Activated CD8-positive, alpha-beta memory T cell treated with anti-CD3 and anti-CD28 coated beads for 4 hours (primary cell): ENCODE measurements at places on chromosomes 2 and 18.
A peak's percentile ranks its signal among the peaks of the same experiment; 100 is the strongest.

DNA sequence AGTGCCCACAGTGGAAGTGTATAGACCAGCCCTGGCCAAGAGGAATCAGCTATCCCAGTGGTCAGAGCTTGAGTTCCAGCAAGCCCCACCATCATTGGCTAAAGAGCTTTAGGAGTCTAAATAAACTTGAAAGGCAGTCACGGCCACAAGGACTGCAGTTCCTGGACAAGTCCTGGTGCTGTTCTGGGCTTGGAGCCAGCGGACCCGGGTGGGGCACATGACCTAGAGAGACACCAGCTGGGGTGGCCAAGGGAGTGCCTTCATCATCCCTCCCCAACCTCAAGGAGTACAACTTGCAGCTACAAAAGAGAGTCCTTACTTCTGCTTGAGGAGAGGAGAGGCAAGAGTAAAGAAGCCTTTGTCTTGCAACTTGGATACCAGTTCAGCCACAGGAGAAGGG, 439.8 kb upstream of the TMEFF2 start:
- DNase-seq: no peak

DNA sequence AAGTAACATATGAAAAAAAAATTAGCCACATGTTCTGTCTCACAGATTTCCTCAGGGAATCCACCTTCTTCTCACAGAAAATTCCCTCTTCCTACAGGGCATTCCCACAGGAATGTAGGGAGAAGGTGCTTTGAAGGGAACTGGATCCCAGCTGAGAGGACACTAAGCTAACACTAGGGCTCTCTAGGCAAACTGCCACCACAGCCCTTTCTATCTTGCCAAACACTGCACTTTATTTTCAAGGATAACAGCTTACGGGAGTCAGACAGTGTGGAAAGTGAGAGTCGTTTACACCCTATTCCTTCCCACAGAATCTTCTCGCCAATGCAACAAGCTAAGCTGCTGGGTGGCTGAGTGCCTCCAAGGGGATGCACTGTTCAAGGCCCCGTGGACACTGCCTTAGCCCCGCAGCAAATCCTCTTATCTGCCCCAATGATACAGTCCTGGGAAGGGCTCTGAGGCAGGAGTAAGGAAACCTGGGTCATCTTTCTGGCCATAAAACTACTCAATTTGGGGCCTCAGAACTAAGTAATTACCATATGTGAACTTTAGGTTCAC, 76.9 kb downstream of the CCDC93 start:
- DNase-seq: no peak

- DNase-seq: no peak
These were observed 121.4 kb upstream of the CCDC195 start for GRCh38 chr2:224837558-224837957.

DNA sequence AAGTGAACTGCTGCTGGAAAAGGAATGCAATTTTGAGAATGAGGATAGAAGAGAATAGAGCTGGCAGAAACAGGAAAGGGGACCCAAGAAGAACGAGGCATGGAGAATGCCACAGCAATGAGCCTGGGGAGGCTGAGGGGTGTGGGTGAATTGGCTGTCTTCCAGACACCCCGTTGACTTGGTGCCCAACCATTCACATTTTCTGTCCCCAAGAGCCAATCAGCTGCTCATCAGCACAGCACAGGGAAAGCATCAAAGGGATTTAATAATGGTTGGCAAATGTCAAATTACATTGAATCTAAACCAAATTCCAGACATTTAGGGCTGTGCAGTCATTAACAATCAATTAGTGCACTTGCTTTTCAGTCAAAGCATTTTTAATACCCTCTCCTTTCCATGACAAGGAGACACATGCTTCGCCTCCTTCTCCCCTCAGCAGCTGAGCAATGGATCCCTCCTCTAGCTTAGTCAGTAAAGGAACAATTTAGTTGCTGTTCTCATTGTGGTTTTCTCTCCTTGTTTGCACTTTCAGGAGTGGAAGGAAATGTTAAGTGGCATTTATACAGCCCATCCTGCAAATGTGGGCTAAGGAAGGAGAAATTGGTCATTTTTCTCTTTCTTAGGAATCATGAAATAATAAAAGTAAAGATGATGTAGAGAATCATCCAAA, 98.8 kb downstream of the KLF7 start:
- DNase-seq: no peak

GRCh38 chr18:79910563-79911343, 40.7 kb downstream of the SLC66A2 start:
- no peak for DNase-seq

DNA sequence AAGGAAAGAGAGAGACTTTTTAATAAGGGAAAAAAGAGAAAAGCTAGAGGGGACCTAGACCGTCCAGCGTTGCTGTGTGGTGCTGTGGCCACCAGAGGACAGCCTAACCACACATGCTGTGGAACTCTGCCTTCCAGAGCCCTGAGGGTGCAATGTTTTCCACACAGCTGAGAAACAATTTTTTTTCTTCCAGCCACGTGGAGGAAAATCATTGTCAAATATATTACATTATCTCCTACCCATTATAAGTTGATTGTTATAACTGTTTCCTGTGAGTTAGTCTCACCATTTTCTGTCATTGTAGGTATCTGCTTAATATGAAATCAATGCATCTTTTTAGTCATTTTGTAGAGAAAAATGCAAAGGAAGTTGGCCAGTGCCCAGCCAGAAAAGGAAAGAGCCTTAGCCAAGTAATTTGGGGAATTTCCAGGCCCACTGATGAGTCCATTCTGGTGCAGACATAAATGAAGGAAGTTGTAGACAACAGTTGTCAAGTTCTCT, 5.9 kb upstream of the MRPL19 start:
- DNase-seq: peak; percentile 31

DNA sequence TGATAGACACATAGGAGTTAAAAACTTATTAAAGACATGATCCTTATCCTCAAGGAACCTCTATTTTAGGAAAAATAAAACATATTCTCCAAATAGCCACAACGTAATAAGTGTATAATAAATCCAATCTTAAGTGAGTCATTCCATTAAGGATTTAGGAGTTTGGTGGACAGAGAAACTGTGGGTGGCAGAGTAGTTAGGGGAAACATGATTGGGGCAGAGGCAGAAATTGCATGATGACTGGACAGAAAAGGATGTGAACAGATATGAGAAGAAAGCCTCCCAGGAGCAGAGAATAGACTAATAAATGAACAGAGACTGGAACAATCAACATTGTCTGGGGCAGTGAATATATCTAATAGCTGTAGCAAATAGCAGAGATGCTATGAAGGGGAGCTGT, 48.1 kb upstream of the SIGLEC15 start:
- DNase-seq: no peak
